ENCODE measurements at places on chromosomes 7 and 10.

DNA sequence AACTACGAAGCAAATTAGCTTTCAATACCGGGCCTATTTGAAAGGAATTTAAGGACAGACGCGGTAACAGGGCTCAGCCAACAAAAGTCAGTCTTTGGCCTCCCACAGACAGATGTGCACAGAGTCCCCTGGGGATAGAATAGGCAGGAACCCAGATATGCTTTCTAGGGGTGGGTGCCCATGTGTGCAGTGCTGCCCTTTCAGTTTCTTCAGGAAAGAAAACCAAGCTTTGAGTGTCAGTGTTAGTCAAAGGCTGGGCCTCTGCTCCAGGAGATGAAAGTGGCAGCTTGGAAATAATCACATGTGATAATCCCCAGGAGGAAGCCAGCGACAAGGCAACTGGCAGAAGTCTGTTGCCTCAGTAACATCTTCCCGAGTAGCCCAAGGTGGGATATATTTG lies 43.8 kb upstream of the CSTF2T start:
- DNase-seq: no peak

DNA sequence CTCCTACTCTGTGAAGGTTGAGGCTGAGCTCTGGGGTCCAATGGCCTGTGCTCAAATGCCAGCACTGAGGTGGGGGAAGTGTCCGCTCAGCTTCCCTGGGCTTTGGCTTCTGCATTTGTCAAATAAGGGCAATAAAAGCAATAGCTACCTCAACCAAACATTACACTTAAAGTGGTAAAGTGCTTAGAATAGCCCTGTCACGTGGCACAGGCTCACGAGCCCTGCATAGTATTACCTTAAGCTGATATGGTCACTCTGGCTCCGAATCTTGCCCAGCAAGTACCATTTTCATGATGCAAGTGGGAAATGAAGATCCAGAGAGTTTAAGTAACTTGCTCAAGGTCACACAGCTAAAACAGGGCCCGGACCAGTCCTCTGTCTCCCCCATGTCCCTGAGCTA lies 451.1 kb upstream of the ZMIZ1 start:
- DNase-seq: no peak

- DNase-seq: peak; percentile 53
Observed at GRCh38 chr10:112282086-112282485, 1.1 kb upstream of the TECTB start.

DNA sequence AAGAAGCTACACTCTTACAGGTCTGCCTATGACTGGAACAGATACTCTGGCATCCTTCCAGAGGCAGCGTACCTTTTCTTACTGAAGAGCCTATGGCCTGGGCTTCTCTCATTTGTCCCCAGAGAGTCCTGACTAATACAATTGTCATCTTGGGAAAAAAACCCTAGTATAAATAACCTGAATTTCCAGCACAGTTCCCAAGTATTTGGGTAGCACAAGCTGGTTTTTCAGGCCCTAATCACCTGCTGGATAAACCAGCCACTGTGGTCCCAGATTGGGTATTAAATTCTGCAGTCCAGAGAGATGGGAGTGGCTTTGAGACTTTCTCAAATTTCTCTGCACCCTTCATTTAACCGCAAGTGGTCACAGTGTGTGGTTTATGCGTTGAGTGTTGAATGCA lies 186.8 kb upstream of the NEBL start:
- DNase-seq: no peak

- DNase-seq: no peak
Observed at GRCh38 chr7:103132995-103133688, 15.8 kb downstream of the NAPEPLD start.

DNA sequence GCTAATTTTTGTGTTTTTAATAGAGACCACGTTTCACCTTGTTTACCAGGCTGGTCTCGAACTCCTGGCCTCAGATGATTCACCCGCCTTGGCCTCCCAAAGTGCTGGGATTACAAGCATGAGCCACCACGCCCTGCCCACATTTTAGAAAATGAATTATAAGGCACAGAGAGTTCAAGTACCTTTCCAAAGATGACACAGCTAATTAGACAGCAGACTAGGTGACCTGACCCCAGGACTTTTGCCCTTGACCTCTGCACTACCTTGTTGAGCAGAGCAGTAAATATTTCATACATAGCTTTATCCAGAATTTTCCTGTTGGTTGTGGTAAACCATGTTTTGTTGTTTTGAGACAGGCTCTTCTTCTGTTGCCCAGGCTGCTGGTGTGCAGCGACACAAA lies 131.3 kb upstream of the KCTD7 start:
- DNase-seq: no peak
